ENCODE measurements at places on chromosomes 4 and X. TPM values are rescaled to one million over a fixed set of nuclear protein-coding genes. Genes with fewer than 3 reads are reported as not detected.

The OTUD6A gene
- not detected for total RNA-seq

The FAM241A gene
- total RNA-seq = 6.7 TPM

The UBE2A gene
- 59.4 TPM for total RNA-seq

The MID2 gene
- 5.6 TPM for total RNA-seq

The RIPPLY1 gene
- total RNA-seq = not detected

The NAP1L5 gene
- 7.0 TPM for total RNA-seq

The SLC34A2 gene
- total RNA-seq = 0.19 TPM

The P2RY10 gene
- not detected for total RNA-seq

The SYN1 gene
- total RNA-seq = 12.1 TPM

The SPOCK3 gene
- total RNA-seq = not detected

The CHRDL1 gene
- total RNA-seq = 3.7 TPM

The TMPRSS11F gene
- not detected for total RNA-seq

The ENPEP gene
- 5.3 TPM for total RNA-seq

The FGF2 gene
- total RNA-seq = 9.8 TPM

The F8A3 gene
- total RNA-seq = 0.19 TPM

The FAM184B gene
- 0.03 TPM for total RNA-seq

The VCX2 gene
- total RNA-seq = not detected

The ADGRG2 gene
- 0.35 TPM for total RNA-seq

The CCDC110 gene
- 0.67 TPM for total RNA-seq

The DKC1 gene
- total RNA-seq = 22.4 TPM

The CTPS2 gene
- 5.9 TPM for total RNA-seq

The TMA16 gene
- total RNA-seq = 12.3 TPM

The ABLIM2 gene
- total RNA-seq = 22.6 TPM

The ARX gene
- total RNA-seq = not detected

The GABRG1 gene
- total RNA-seq = not detected

The SSX3 gene
- not detected for total RNA-seq

The KIT gene
- total RNA-seq = 2.3 TPM

The ERAS gene
- total RNA-seq = not detected

The GNRHR gene
- total RNA-seq = not detected

The ANXA10 gene
- total RNA-seq = not detected

The IL1RAPL1 gene
- total RNA-seq = 0.73 TPM

The SLITRK2 gene
- total RNA-seq = 0.35 TPM

The LPAR4 gene
- total RNA-seq = 0.40 TPM

The F8A2 gene
- not detected for total RNA-seq

The ADH7 gene
- not detected for total RNA-seq

The SLC10A3 gene
- 13.8 TPM for total RNA-seq

The SPARCL1 gene
- 202 TPM for total RNA-seq

The CSAG3 gene
- total RNA-seq = not detected

The SLC38A5 gene
- 2.2 TPM for total RNA-seq

The CTSO gene
- total RNA-seq = 9.0 TPM

The EIF1AX gene
- total RNA-seq = 75.4 TPM

The DTHD1 gene
- 0.08 TPM for total RNA-seq

The GIMD1 gene
- total RNA-seq = not detected

The SRPX gene
- total RNA-seq = 57.3 TPM

The ATP1B4 gene
- 16.9 TPM for total RNA-seq

The PAGE2 gene
- total RNA-seq = not detected

The RPS6KA6 gene
- total RNA-seq = 0.40 TPM

The SPATA4 gene
- 0.22 TPM for total RNA-seq

The CFAP299 gene
- total RNA-seq = not detected

The HGFAC gene
- total RNA-seq = 0.38 TPM

The SLC4A4 gene
- 22.0 TPM for total RNA-seq

The GAGE10 gene
- not detected for total RNA-seq

The SULT1E1 gene
- total RNA-seq = not detected

The NCAPG gene
- total RNA-seq = 0.24 TPM
